ENCODE measurements at places on chromosomes 11 and 22.

- no peak for DNase-seq
Measured at GRCh38 chr22:22867996-22868715, 19.5 kb upstream of the IGLL5 start.

GRCh38 chr11:44342616-44343015, 32.7 kb upstream of the ALX4 start:
- DNase-seq, result no peak

DNA sequence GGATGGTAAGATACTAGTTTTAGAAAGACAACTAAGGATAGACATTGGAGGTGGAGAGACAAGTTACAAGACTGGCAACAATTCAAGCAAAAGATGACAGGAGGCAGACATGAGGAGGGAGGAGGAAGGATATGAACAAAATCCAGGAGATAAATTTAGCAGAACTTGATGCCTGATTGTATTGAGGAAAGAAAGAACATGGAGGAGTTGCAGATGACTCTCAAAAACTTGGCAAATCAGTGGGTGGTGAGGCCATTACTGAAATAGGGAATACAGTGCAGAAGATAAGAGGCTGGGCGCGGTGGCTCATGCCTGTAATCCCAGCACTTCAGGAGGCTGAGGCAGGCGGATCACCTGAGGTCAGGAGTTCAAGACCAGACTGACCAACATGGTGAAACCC, 2.7 kb upstream of the UPB1 start:
- DNase-seq, result no peak

GRCh38 chr11:77030834-77031414, 3.3 kb upstream of the B3GNT6 start:
- DNase-seq, result no peak

DNA sequence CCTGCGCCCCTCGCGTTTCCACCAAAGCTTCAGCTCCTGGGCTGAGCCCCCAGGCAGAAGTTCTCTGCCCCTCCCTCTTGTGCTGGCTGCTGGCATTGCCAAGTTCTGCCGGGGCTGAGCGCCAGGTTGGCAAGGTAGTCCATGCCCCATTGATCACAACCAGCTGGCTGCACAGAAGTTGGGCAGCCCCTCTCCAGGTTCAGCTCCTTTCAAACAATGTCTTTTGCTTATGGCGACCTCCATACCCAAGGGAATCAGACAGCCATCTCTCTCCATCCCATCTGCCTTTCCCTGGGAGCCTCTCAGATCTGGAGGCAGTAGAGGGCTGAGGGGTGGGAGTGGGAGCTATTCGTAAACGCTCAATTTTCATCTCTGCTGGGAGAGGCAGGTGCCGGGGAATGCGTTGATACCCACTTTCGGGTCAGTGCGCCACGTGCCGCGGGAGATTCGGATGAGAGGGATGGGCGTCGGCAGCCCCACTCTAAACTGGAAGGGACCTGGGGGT, 1.5 kb downstream of the ADAMTS8 start:
- DNase-seq, result no peak

DNA sequence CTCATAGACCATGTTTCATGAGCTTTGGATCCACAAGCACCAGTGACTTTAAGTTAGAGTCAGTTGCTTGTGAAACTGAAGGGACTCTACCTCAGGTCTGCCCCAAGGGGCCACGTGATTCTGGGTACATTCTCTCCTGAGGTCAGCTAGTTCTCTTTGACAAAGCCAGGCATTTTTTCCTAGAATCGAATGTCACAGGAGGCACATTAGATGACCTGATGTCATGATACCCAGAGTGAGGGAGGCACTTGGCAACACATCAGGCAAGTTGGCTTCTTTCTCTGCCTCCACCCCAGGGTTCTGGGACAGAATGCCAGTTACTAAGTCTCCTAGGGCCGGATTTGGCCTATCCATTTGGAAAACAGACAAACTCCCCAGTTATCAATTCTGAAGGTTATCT, 93.0 kb downstream of the APIP start:
- no peak for DNase-seq

DNA sequence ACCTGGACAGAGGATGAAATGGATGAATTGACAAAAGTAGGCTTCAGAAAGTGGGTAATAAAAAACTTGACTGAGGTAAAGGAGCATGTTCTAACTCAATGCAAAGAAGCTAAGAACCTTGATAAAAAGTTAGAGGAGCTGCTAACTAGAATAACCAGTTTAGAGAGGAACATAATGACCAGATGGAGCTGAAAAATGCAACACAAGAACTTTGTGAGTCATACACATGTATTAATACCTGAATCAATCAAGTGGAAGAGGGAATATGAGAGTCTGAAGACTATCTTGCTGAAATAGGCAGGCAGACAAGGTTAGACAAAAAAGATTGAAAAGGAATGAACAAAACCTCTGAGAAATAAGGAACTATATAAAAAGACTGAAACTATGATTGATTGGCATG, 47.9 kb upstream of the SLC22A9 start:
- DNase-seq, result no peak

GRCh38 chr22:45997077-45997776, 20.3 kb upstream of the WNT7B start:
- no peak for DNase-seq

GRCh38 chr11:104000798-104001197, 35.6 kb upstream of the DDI1 start:
- no peak for DNase-seq

All from activated CD4-positive, alpha-beta T cell treated with anti-CD3 and anti-CD28 coated beads for 36 hours (primary cell).